NCI-H187 treated with DMSO at 0.1 percent for 48 hours (cell line): ENCODE measurements at places on chromosomes 3 and 15.

DNA sequence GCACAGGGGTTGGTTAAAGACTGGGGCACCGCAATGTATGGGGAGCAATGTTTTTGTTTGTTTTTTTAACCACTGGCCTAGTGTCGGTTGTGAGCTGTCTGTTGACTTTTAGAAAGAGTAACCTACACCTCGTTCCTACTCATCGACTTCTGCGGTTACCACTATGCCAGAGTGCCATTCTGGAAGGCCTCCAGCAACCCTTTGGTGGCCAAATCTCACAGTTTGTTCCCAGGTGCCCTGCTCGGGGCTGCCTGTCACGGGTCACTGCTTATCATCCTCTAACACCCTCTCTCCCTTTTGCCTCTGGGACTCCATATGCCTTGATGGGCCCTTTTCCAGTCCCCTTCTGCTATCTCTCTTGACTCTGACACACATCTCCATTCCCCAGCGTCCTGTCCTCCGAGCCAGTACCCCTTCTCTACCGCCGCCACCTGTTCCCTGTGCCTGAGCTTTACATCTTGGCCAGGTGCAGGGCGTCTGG, 290.4 kb upstream of the C2CD4B start:
- DNase-seq, result no peak

DNA sequence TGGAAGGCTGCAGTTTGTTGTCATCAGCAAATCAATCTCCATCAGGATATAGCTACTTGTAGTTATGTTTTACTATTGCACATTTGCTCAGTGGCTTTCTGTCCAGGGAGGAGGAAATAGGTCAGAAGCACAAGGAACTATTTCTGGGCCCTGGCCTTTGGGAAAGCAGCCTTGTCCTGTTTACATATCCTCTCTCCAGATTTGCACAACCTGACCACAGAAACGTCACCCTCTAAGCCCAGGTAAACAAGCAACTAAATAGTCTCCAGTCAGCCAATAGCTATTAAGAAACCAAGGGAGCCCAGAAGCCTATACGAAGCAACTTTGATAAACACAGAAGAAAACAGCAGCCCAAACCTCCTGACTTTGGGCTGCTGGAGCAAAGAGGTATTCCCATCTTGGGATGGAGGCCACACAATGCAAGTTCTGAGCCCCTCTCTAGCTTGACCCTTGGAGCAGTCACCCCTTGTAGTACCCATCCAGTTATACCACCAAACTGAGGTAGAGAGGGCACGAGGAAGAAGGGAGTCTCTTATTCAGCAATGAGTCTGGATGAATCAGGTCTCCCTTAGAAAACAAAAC, 2.3 kb upstream of the FEM1B start:
- no peak for DNase-seq

DNA sequence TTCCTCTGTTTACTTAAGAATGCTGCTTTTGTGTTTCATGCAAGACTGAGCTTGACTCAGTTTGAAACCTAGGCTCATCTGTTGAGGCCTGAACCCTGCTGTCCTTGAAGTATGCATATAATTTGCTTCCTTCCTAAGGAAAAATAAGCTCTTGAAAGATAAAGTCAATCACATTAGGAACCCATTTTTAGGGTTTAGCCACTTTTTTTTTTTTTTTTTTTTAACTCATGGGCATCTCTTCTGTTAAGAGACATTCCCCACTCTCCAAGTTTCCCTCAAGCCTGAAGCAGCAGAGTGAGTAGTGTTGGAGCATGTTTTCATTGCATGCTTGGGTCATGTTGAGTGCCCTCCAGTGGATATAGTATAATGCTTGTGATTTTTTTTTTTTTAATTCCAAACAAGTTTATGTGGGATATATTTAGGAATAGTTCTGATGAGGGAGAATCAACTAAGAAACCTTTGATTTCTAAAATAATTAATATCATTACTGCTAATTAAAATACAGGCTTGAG, 3.6 kb downstream of the CTNNB1 start:
- no peak for DNase-seq

DNA sequence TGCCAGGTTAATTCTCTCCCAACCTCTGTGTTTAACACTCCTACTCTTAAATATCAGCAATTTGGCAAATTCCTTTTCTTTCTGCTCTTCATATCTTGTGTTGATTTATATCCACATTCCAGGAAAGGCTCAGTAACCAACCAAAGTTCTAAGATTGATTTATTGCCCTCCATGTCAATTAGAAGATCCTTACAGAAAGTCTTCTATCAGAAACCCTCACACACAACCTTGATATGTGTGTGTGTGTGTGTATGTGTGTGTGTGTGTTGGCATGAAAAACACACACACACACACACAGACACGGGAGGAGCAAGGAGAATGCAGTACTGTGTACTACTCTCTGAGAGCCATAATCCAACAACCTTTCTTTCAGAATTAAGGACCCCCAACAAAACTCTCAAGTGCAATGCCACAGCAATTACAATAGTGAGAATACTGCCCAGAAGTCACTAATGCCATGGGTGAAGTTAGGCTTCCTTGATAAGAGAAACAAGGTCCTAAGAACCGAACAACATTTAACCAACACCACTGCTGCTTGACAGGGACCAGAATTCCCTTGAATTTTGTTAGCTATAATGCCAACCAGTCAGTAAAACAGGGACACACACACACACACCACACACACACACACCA, 1.1 kb downstream of the LSAMP start:
- DNase-seq, result no peak

DNA sequence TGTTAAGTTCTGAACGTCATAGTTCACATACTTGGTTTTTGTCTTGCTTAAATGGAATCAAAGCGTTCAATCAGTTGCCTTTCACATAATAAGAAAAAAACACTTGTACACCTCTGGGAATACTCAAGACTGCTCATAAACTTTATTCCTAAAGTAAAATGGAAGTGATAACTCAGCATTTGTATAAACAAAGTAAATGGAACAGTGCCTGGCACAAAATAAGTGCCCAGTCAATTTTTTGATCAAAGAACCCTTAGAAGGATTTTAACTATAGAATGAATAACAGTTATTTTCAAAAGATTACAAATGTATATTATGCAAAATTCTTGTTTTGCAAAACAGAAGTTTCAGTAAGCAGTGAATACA, 1.3 kb downstream of the RAB5A start:
- no peak for DNase-seq

DNA sequence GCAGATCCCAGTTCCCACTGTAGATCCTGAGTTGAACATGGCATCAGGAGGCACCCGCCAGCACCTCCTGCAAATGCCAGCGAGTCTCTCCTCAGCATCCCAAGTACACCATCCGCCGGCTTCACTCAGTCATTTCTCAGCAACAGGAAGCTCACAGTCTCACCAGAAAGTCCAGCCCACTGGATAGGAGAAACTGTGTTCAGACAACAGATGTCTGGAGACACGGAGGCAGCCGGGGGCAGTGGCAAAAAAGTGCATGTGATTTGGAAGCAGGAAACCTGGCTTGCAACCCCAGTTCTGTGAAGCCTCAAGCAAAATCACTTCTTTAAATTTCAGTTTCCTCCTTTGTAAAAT, 68.7 kb downstream of the SRGAP3 start:
- DNase-seq, result no peak

- DNase-seq, result no peak
These were observed 95.3 kb downstream of the AKAP13 start for GRCh38 chr15:85475711-85476110.

GRCh38 chr3:104941785-104942184, 424.9 kb upstream of the ALCAM start:
- DNase-seq, result peak; percentile 51

- peak; percentile 76 for DNase-seq
These were observed 194.2 kb downstream of the EBLN2 start for GRCh38 chr3:73255609-73256029.

DNA sequence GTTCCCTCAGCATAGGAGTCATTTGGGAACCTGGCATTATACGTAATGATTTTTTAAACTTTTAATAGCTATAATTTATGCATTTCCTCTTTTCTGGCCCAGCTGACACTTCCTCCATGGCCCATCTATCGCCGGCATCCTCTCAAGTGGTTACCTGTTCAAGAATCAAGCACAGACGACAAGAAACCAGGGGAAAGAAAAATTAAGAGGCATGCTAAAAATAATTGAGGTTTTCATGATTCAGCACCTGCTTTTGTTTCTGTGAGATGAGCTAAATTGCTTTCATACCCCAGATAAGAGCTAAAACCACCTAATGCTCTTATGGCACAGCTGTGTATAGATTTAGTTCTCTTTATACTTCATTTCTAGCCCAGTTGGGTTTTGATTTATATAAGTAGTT, 1.7 kb downstream of the SPCS1 start:
- DNase-seq, result no peak

DNA sequence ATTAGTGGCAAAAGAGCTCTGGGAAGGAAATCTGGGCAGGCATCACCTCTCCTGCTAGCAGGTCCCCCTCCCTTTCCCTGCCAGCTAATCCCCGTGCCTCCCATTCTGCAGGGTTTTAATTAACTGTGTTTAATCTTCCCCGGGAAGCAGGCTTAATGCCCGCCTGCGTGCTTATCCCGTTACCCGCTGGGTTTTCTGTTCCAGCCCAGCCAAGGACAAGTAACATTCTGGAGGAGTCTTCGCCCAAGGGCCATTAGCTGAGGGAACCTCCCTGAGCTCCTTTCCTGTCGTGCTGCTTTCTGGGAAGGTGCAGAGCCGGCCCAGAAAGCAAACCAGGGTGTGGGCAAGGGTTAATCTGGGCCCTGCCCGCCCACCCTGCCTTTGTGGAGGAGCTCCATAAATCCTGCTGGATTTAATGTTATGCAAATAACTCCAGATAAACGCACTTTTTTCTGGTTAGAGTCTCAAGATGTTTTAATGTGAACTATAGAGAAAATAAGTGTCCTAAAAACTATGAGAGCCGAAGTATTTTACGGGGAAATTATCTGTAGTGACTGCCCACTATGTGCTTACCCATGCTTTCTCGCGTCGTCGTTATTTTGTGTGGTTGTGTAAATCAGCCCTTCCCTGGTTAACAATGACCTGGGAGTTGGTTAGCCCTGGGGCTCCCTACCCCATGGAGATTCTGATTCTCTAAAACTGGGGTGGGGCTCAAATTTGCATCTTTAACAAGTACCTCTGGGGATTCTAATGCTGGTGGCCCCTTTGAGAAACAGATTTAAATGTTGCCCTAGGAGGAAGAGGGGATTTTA, 25.9 kb downstream of the TRIM71 start:
- DNase-seq, result no peak

GRCh38 chr3:100169201-100169920, 55.1 kb upstream of the FILIP1L start:
- no peak for DNase-seq

DNA sequence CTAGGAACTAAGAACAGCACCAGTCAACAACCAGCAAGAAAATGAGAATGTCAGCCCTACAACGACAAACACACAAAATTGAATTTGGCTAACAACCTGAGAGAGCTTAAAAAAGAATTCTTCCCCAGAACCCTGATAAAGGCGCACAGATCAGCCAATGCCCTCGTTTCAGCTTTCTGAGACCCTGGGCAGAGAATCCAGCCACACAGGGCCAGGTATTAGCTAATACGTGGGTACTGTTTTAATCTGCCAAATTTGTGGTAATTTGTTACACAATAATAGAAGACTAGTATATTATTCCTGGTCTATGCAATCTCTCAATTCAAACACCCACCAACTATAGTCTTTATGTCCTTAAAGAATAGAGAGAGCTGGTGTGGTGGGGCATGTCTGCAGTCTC, 291.6 kb upstream of the GADL1 start:
- no peak for DNase-seq

DNA sequence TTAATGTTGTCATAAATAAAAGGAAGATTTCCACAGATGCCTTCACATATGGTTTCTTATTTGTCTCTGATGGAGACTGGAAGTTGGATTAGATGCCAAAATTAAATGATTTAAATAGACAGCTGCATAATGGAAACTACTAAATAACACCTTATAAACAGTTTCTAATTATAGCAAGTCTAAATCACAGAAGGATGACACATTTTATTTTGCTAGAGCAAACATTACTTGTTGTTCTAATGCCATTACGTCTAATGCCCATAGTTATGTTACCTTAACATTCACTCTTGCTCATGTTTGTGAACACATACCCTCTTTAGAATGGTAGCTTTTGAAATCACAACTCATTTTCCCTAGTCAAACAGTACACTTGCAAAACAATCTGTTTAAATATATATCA, 92.8 kb downstream of the ZIC4 start:
- no peak for DNase-seq

GRCh38 chr3:126926684-126927400, 56.1 kb upstream of the PLXNA1 start:
- DNase-seq, result no peak

- no peak for DNase-seq
These were observed 407.2 kb upstream of the TGFBR2 start for GRCh38 chr3:30199096-30199759.

DNA sequence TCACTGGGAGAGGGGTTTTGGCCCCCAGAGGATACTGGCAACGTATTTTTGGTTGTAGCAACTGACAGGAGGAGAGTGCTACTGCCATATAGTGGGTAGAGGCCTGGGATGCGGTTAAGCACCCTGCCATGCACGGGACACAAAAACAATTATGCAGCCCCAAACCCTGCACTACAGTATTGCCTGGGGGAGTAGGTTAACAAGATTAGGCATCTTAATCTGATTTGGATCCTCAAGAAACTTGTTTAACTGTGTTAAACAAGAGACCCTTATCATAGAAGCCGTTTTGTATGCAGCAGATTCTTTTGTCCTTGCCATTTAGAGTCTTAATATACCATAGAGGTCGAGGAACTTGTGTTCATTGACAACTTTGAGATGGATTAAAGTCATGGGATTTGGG, 3.4 kb downstream of the PHLDB2 start:
- DNase-seq, result no peak

- DNase-seq, result no peak
These were observed 85.3 kb upstream of the TNFAIP8L3 start for GRCh38 chr15:51180011-51180410.
